ENCODE measurements at places on chromosomes 4 and X.

GRCh38 chr4:163378661-163379060, 35.0 kb downstream of the NPY5R start:
- DNase-seq, result no peak

GRCh38 chrX:63686878-63687714, 97.9 kb downstream of the ARHGEF9 start:
- DNase-seq, result peak; percentile 19

GRCh38 chr4:98341309-98341708, 80.1 kb downstream of the RAP1GDS1 start:
- DNase-seq, result no peak

- DNase-seq, result no peak
These were observed 334.4 kb upstream of the FSTL5 start for GRCh38 chr4:162498168-162498567.

DNA sequence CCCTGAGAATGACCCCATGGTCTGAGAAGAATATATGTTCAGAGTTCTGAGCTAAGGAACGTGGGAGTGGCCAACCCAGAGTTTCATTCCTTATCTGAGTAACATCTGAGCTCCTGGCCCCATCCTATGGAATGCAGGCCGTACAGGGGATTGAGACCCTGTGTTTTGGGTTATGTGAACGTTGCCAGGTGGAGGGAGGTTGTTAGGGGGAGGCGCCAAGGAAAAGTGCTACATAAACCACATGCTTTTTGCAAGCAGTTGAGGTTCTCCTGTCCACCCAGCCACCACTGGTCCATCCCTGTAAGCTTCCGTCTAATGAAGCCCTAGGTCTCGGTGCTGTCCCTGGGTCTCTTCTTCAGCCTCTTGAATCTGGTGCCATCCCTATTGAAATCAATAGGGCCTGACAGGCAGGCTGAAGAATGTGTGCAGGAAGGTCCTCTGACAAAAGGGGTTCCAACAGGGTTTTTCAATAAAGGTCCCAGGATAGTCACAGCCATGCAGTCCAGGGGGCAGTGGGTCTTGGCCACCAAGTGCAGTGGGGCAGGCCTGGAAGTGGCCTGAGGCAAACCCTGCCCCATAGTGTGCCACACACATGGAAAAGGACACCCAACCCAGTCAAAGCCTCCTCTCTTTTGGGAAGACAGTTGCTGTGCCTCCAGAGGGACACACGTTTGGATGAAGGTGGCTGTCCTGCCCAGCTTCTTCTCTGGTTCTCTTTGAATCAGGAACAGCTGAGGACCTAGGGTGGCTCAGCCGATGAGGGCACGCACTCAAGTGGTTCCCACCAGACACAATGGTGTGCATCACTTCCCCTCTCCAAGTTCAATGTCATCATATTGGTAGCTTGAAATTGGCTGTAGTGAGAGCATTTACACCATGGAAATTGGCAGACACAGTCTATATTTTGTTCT, 53.5 kb downstream of the HTRA3 start:
- DNase-seq, result no peak

- DNase-seq, result no peak
These were observed 430.6 kb downstream of the BCOR start for GRCh38 chrX:39667191-39667590.

DNA sequence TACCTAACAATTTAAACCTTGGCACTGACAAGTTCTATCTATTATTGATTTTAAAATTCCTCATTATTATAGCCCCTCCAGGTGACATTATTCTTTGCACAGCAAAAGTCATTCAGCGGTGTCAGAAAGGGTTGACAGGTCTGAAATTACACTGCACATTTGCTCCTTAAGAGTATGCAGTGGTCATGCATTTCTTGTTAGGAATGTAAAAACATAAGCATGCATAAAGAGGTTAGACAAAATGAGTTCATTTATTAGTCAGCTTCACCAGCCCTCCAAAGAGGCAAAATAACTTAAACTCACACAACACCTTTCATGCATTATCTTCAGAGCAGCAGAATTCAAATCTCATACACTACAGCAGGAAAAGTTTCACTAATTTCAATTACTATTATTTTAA, 158.8 kb downstream of the HNRNPD start:
- DNase-seq, result no peak

DNA sequence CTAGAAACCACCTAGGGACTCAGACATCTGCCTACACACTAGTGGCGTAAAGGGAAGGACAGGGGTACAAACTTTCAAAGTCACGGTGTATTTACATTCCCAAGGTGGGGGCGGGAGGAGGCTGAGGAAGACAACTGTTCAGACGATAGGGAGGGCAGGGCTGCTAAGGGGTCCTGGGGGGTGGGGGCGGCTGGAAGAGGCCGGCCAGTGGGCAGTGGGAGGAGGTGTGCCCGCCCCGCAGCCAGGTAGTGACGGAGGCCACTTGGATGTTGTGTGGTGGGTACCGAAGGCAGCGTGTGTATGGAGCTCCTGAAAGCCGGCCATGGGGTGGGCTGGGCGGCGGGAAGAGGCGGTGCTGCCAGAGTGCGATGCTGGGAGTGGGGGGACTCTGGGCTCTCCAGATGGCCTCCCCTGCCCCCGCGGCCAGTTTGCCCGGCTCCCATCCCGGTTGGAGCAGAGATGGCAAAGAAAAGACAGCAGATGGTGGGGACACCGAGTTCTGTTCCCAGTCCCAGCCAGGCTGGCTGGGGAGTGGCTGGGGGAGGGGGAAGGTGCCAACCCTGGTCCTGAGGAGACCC, 24.2 kb downstream of the L1CAM start:
- DNase-seq, result no peak

GRCh38 chr4:140719022-140719421, 37.2 kb downstream of the TBC1D9 start:
- no peak for DNase-seq

GRCh38 chr4:4408132-4408523, 21.2 kb downstream of the NSG1 start:
- DNase-seq, result no peak

DNA sequence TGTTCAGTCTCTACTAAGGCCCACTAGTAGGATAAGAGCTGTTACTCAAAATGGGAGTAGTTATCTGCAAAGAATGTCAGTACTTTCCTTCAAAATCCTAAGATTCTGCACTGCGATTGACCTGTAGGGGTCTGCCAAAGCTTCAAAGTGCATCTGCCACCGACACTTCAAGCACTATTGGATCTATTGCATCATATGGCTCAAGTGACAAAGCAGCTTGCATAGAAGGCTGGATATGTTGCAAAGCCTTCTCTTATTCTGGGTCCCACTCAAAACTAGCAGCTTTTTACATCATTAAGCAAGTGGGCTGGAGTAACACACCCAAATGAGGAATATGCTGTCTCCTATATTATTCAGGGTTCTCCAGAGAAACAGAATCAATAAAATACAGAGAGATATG, 115.4 kb upstream of the EMCN start:
- no peak for DNase-seq

GRCh38 chrX:136627409-136627808, 20.5 kb upstream of the CD40LG start:
- DNase-seq, result peak; percentile 32

- DNase-seq, result no peak
These were observed 22.2 kb downstream of the QDPR start for GRCh38 chr4:17489721-17490120.

GRCh38 chrX:46588263-46588662, 14.7 kb downstream of the CHST7 start:
- peak; percentile 49 for DNase-seq

DNA sequence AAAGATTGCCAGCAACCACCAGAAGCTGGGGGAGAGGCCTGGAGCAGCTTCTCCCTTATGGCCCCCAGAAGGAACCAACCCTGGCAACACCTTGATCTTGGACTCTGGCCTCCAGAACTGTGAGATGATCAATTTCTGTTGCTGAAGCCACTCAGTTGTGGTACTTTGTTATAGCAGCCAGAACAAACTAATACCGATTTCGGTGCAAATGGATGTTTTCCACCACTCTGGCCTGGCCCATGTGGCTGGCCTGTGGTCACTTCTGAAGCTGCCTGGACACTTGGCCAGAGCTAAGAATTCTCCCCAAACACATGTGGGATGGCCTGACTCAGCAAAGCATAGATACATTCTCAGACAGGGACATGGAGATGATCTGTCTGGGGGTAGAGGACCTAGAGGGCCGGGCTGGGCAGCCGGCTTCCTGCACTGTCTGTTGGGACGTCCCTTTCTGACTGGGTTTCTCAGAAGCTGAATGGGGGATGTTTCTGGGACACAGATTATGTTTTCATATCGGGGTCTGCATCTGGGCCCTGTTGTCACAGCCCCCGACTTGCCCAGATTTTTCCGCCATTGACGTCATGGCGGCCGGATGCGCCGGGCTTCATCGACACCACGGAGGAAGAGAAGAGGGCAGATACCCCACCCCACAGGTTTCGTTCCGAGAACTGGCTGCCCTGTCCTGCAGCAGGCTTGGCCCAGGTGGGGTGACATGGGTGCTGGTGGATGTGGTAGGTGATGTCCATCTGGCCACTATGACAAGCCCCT, 4.1 kb downstream of the FOXP3 start:
- no peak for DNase-seq

DNA sequence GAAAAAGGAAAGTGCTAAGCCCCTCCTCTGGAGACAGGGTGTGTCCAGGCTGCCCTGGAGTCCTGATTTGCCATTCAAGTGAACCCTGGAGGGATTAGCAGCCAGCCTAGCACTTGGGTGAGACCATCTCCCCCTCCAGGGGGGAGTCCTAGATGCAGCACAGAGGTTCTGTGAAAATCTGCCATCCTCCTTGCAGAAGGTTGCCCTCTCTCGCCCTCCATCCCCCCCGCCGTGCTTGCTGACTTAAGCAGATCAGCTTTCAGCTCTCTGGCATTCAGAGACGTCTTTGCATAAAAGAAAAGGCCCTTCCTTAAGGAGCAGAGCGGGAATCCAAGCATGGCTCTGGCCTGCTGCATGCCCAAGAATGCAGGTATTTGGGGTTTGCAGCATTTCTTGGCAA, 102.1 kb upstream of the SCML1 start:
- DNase-seq, result no peak
